ENCODE measurements at places on chromosomes 16 and 17. TPM values are rescaled to one million over a fixed set of nuclear protein-coding genes. Genes with fewer than 3 reads are reported as not detected.

The OR1D2 gene
- not detected for total RNA-seq

The KRTAP4-5 gene
- total RNA-seq, result not detected

The PMM2 gene
- 27.9 TPM for total RNA-seq

The LHX1 gene
- not detected for total RNA-seq

The CETP gene
- 1.4 TPM for total RNA-seq

The FXR2 gene
- total RNA-seq, result 47.8 TPM

The GPR139 gene
- not detected for total RNA-seq

The PLCG2 gene
- total RNA-seq, result 10.4 TPM

The GNGT2 gene
- 0.92 TPM for total RNA-seq

The CEP131 gene
- 8.9 TPM for total RNA-seq

The GSDMA gene
- not detected for total RNA-seq

The KRTAP9-8 gene
- not detected for total RNA-seq

The SLC38A8 gene
- total RNA-seq, result not detected

The SDR42E2 gene
- total RNA-seq, result not detected

The FBXO47 gene
- not detected for total RNA-seq

The TOM1L1 gene
- 8.8 TPM for total RNA-seq

The ALOX15 gene
- total RNA-seq, result 0.31 TPM

The BICDL2 gene
- total RNA-seq, result 15.8 TPM

The EFCAB5 gene
- total RNA-seq, result 0.41 TPM

The C16orf82 gene
- not detected for total RNA-seq

The ZSCAN10 gene
- total RNA-seq, result not detected

The C1QL1 gene
- 1.2 TPM for total RNA-seq
